Activated CD8-positive, alpha-beta memory T cell treated with anti-CD3 and anti-CD28 coated beads for 1 hour (primary cell): ENCODE measurements at places on chromosomes 2 and 18.

DNA sequence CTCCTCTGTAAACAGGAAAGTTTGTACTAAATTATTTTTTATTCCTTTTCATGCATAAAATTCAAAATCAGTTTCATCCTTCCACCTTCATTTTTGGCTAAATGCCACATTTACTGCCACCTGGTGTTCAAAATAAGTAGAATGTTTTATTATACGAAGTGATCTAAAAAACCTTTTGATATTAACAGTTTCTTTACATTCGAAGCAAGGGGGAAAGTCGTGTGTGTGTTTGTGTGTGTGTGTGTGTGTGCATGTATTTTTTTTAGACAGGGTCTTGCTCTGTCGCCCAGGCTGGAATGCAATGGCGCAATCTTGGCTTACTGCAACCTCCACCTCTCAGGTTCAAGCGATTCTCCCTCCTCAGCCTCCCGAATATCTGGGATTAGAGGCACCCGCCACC, 9.0 kb upstream of the SCN9A start:
- DNase-seq = no peak

- no peak for DNase-seq
Measured at GRCh38 chr18:70299393-70299792, 10.5 kb downstream of the SOCS6 start.

GRCh38 chr2:33011941-33012340, 65.2 kb downstream of the LTBP1 start:
- no peak for DNase-seq

DNA sequence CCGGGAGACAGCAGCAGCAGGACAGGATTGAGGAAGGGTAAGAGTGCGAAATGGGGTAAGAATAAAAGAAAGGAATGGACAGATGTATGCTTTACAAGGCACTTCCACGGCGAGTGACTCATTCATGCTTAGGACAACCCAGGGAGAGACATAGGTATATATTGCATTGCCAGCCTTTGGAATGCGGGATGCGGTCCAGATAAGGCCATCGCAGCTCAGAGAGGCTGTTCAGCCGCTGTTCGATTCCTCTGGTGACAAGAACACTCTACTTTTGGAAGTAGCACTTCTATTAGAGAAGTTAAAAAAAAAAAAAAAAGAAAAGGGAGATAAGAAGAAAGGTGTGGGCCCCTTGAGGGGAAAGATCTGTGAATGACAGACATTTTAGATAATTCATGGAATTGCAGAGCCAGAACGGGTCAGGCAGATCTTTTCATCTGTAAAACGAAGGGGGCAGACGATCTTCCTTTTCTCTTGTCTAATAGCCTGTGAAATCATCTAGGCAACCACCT, 819 bp upstream of the NCOA1 start:
- no peak for DNase-seq

DNA sequence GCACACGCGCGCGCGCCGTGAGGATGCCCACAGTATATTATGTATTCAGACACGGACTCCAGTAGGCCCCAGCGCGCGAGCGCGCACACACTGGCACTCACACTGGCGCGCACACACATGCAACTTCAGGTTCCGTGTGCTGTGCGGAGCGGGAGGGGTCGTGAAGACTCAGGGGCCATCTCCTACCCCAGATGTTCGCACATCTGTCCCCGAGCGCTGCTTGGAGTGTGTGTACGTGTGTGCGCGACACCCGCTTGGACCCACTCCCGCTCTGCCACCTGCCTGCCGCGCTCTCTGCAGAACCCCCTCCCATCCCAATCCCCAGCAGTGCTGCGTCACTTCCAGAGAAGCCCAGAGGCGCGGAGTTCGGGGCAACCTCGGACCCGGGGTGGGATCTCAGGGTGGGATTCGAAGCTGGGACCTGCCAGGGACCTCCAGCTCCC, 2.6 kb downstream of the NRP2 start:
- DNase-seq = no peak

DNA sequence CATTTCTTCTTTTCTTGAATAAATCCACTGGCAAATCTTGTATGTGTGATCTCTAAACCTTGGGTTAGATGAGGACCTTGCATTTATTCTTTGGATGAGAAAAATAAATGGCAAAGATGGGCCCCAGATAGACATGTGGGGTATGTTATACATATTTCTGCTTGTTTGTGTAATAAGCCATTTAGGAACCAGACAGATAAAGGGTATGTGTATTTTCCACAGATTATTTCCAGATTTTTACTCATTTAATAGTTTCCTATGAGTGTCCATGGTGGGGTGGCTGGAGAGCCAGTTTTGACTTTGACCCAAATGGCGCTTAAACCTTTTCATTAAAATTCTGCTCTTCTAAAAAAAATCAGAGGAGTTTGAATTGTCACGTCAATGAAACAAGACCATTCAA, 102.8 kb downstream of the MYCN start:
- DNase-seq = no peak

DNA sequence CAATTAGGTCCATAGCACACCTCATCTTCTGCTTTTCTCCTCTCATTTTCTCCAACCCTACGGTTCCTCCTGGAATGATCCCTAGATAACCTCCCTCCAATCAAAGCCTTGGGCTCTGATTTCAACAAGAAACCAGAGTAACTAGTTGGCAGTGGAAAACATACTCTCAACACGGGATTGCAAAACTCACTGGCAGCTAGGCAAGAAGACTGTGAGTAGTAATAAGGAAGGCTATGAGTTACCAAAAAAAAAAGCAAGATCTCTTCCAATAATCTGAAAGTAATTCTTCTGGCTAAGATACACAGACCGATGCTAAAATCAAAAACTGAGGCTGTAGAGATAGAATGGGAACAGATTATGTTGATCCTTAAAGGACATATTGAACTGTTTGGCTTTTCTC, 28.4 kb upstream of the CCDC102B start:
- no peak for DNase-seq

GRCh38 chr2:120105360-120105759, 92.5 kb downstream of the EPB41L5 start:
- no peak for DNase-seq

DNA sequence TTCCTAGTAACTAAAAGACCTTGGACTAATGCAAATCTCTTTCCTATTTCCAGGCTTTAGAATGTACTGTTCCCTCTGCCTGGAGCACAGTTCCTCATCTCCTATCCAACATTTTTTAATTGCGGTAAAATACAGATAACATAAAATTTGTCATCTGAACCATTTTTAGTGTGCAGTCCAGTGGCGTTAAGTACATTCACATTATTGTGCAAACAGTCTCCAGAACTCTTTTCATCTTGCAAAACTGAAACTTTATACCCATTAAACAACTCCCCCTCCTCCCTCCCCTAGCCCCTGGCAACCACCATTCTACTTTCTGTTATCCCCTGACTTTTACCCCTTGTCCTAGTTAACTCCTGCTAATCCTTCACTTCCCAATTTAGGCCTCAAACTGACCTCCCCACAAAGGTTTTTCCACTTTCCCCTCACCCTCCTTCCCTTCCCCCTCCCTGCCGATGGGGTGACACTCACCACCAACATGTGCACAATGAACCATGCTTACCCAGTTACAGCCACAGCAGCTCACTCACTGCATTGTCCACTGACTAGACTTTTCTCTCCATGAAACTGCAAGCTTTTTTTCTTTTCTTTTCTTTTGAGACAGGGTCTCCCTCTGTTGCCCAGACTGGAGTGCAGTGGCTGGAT, 54.8 kb downstream of the KIAA2012 start:
- no peak for DNase-seq

DNA sequence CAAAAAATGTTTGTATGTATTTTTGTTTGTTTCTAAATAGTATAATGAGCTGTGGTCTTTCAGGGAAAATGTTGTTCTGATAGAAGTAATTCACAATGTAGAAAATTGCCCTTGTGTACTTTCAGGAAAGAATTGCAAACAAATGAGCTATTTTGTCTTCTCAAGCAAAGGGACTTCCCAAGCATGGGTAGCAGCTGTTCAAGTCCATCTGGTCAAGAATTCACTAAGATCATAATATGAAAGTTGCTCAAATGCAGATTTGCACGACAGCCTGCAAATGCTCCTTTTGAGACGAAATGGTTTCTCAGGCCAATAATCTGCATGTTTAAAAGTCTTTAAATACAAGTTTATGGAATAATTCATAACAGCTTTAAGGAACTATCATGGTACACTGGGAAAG, 51.9 kb upstream of the HNMT start:
- DNase-seq = no peak

DNA sequence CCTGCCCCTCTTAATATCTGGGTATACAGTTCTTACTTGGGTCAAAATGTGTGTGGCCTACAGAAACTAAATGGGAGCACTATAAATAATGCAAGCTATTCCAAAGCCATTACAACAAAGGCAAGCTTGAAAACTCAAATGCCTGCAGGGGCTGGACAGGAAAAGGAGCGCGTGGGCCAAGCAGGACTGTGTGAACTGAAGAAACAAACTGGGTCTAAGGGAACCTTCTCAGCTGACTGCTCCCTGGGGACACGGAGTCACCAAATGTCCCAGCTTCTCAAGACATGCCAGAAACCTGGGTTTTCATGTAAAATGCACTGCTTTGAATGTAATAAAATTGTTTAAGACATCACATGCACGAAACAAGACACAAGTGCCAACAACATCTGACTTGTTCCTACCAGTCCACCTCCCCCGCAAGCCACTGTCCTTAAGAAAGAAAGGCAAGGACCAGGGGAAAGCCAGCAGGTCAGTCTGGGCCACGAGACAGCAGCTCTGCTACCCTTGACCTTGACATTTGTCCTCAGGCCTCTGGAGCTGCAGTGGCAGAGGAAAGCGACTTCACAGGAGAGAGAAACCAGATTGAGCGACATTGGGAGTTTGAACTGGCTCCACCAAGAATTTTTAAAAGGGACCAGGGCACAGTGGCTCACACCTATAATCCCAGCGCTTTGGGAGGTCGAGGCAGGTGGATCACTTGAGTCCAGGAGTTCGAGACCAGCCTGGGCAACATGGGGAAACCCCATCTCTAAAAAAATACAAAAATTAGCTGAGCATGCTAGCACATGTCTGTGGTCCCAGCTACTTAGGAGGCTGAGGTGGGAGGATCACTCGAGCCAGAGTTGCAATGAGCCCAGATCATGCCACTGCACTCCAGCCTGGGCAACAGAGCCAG, 89.7 kb upstream of the SH3BP4 start:
- no peak for DNase-seq

- no peak for DNase-seq
Measured at GRCh38 chr2:147499785-147500184, 345.0 kb upstream of the ACVR2A start.

DNA sequence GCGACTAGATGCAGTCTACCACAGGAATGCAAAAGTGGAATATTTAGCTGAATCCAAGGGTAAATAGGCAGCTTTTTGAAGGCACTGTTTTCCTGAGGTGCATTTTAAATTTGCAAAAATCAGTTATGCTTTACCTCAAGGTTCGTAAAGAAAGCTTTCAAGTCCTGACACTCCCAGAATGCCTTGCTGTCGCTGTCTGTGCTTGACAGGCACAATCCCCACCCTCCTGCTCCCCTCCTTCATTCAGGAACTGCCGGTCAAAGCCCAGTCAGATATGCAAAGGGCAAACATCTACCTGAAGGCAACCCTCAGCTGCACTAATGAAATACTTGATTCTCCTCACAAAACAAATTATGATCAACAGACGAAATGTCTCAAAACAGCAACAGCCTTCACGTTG, 97.4 kb upstream of the DDX18 start:
- DNase-seq = no peak

DNA sequence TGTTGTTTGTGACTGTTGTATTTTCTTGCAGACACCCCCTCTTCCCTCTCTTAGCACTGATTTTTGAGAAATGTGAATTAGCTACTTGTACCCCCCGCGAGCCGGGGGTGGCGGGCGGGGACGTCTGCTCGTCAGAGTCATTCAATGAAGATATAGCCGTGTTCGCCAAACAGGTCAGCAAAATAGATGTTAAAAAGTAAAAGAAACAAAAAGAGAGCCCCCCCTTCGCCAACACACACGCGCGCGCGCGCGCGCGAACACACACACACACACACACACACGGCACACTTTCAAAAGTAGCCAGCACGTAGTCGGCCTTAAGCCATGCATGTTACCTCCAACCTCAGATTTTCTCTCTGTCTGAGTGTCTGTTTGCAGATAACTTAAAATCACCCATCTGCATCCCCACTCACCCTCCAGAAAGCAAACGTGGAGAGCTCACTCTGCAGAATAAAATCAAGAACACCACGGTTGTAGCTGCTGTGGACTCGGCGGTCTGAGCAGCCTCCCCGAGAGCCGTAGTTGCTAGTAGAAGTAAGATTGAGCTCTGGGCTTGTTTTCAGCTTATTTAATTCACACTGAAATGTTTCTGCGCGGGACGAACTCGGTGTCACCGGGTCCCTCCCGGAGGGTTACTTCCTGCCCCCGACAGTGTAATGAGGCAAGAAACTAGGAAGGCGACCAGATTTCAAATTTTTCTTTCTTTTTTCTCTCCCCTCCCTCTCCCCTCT, 5.1 kb downstream of the MEIS1 start:
- no peak for DNase-seq

GRCh38 chr18:10461989-10462388, 7.6 kb downstream of the APCDD1 start:
- no peak for DNase-seq

DNA sequence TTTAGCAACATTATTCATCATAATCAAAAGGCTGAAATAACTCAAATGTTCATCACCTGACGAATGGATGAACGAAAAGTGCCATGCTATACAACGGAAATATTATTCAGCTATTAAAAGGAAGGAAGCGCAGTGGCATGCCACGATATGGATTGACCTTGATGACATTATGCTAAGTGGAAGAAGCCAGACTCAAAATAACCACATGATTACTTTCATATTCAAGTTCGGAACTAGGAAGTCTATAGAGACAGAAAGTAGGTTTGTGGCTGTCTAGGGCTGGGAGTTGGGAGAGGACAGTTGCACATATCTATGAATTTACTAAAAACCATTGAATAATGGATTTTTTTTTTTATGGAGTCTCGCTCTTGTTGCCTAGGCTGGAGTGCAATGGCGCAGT, 13.4 kb upstream of the PDIA6 start:
- DNase-seq = no peak

DNA sequence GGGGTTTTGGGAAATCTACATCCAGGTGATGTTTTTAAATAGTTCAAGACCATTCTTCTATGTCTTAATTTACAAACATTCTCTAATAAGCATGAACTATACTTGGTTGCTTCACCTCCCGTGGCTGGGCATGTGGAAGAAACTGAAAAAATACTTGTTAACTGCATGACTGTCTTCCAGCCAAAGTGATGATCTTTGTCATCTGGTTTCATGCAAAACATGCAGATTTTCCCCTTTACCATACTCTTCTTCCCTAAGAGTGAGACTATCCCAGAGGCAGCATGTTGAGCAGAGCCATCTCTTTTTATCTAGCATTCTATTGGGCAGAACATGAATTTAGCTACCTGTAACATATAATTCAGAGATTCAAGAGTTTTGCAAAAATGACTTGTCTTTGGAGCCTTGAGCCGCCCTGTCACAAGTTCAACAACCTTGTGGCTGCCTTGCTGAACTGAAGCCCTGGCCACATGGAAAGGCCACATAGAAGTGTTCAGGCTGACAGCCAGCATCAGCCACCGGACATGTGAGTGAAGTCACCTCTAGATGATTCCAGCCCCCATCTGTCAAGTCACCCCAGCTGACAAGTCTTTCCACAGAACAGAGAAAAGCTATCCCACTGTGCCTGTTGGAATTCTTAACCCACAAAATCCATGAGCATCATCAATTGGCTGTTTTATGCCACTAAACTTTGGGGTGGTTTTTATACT, 142.8 kb downstream of the ANKRD44 start:
- DNase-seq = no peak
